Activated CD8-positive, alpha-beta T cell treated with anti-CD3 and anti-CD28 coated beads, Interleukin-2, amount 10 ng/mL, durations not matched to agents 7 days and 5 days (primary cell): ENCODE measurements at places on chromosomes 11 and 22. TPM values are rescaled to one million over a fixed set of nuclear protein-coding genes. Genes with fewer than 3 reads are reported as not detected.

The C11orf21 gene
- 37.1 TPM for total RNA-seq

The CCDC116 gene
- total RNA-seq, result 0.66 TPM

The TNNI2 gene
- 0.50 TPM for total RNA-seq

The OSBP gene
- 34.4 TPM for total RNA-seq

The SIRT3 gene
- total RNA-seq, result 13.1 TPM

The CDHR5 gene
- not detected for total RNA-seq

The ROBO4 gene
- not detected for total RNA-seq

The GNAZ gene
- 0.26 TPM for total RNA-seq

The GPHA2 gene
- not detected for total RNA-seq

The TREH gene
- not detected for total RNA-seq

The PYGM gene
- total RNA-seq, result 2.9 TPM
